ENCODE measurements at places on chromosomes 13 and 19. TPM values are rescaled to one million over a fixed set of nuclear protein-coding genes. Genes with fewer than 3 reads are reported as not detected.
A peak's percentile ranks its signal among the peaks of the same experiment; 100 is the strongest.

- peak; percentile 80 for DNase-seq
- no peaks in the 10 kb centered on the region for H3K27me3 ChIP-seq
- peaks cover 83% of the 10 kb centered on the region for H3K4me1 ChIP-seq
- peaks cover 21% of the 10 kb centered on the region for H3K36me3 ChIP-seq
- peak overlapping the region; percentile 96 for H3K27ac ChIP-seq
- H3K4me3 ChIP-seq, result peak overlapping the region; percentile 76
Measured at GRCh38 chr19:39401549-39402345, 4.9 kb upstream of the ZFP36 start.

DNA sequence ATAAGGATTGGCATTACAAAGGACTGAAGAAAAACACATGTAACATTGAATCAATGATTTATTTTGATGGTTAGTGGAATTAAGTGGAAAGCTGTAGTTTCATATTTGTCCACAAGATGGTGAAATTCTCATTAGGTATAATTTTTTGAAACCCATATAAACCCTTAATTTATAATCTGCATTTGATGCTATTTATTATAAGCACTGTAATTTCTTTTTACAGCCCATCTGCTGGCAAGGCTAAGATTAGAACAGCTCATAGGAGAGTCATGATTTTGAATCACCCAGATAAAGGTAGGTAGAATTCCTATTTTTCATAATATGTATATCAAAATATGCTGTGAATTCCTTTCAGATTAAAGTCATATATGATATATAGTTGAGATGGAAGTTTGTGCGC lies 62.2 kb downstream of the DNAJC15 start:
- no peak overlapping the region for H3K27ac ChIP-seq
- peaks cover 9% of the 10 kb centered on the region for H3K4me1 ChIP-seq
- H3K27me3 ChIP-seq, result no peaks in the 10 kb centered on the region
- no peak for DNase-seq
- H3K36me3 ChIP-seq, result peaks cover 43% of the 10 kb centered on the region
- no peak overlapping the region for H3K4me3 ChIP-seq

- H3K27me3 ChIP-seq, result no peaks in the 10 kb centered on the region
- H3K4me3 ChIP-seq, result peak overlapping the region; percentile 63
- peak overlapping the region; percentile 98 for H3K27ac ChIP-seq
- H3K4me1 ChIP-seq, result peaks cover 96% of the 10 kb centered on the region
- DNase-seq, result peak; percentile 61
Measured at GRCh38 chr13:99357131-99357596, 50.0 kb upstream of the GPR183 start.

GRCh38 chr13:113176280-113176679 lies 17.8 kb downstream of the PROZ start:
- H3K4me3 ChIP-seq, result peak overlapping the region; percentile 46
- peak overlapping the region; percentile 99 for H3K27ac ChIP-seq
- peaks cover 72% of the 10 kb centered on the region for H3K4me1 ChIP-seq

GRCh38 chr13:72194523-72194922 lies 327.5 kb upstream of the DACH1 start:
- no peaks in the 10 kb centered on the region for H3K4me1 ChIP-seq
- H3K4me3 ChIP-seq, result no peak overlapping the region
- no peaks in the 10 kb centered on the region for H3K27me3 ChIP-seq
- DNase-seq, result no peak
- no peaks in the 10 kb centered on the region for H3K36me3 ChIP-seq

GRCh38 chr13:99196466-99197116 lies 4.1 kb upstream of the UBAC2 start:
- H3K27ac ChIP-seq, result no peak overlapping the region
- no peak overlapping the region for H3K4me3 ChIP-seq
- H3K36me3 ChIP-seq, result peaks cover 2% of the 10 kb centered on the region
- H3K4me1 ChIP-seq, result peaks cover 41% of the 10 kb centered on the region
- H3K27me3 ChIP-seq, result no peaks in the 10 kb centered on the region

DNA sequence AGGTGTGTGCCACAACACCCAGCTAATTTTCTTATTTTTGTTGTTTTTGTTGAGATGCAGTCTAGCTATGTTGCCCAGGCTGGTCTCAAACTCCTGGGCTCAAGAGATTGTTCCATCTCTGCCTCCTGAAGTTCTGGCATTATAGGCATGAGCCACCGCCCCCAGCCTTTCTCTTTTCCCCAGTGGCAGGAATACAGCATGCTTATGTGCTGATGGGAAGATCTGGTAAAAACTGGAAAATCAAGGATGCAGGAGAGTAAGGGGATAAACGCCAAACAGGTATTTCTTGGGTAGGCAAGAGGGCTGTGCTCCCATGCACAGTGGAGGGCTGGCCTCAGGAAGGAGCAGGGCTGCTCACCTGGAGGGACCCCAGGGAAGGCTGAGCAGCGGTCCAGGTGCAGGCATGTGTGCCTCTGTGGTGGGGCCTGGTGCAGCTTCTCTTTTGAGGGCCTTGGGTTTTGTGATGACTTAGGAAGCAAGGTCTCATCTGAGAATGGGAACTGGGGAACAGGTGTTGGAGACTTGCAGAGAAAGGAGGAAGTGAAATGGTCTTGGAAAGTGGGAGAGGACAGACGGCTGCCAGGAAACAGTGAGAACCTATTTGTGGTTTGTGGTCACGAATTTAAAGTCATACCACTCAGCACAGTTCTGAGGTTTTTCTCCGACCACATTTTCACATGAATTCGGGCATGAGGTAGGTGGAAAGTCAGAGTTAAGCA lies 106.5 kb downstream of the TEX26 start:
- peak; percentile 44 for DNase-seq
- peaks cover 54% of the 10 kb centered on the region for H3K4me1 ChIP-seq
- no peak overlapping the region for H3K27ac ChIP-seq
- H3K4me3 ChIP-seq, result peak overlapping the region; percentile 2
- peaks cover 38% of the 10 kb centered on the region for H3K27me3 ChIP-seq
- H3K36me3 ChIP-seq, result no peaks in the 10 kb centered on the region

DNA sequence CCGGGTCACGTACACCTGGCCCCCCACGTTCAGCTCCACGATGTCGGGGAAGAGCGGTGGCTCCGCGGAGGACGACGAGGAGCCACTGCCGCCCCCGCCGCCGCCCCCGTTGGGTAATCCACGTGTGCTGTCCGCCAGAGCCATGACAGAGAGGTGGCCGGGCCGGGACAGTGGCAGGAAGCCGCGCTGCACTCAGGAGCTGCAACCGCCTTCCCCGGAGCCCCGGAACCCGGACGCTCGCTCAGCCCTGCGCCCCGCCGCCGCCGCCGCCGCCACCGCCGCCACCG lies 257 bp downstream of the KCTD12 start:
- peaks cover 23% of the 10 kb centered on the region for H3K27me3 ChIP-seq
- H3K4me3 ChIP-seq, result peak overlapping the region; percentile 72
- H3K36me3 ChIP-seq, result peaks cover 3% of the 10 kb centered on the region

Gene ZNF625
- 6.7 TPM for total RNA-seq
